AML-193 (cell line): ENCODE measurements at places on chromosomes 1 and 21.

DNA sequence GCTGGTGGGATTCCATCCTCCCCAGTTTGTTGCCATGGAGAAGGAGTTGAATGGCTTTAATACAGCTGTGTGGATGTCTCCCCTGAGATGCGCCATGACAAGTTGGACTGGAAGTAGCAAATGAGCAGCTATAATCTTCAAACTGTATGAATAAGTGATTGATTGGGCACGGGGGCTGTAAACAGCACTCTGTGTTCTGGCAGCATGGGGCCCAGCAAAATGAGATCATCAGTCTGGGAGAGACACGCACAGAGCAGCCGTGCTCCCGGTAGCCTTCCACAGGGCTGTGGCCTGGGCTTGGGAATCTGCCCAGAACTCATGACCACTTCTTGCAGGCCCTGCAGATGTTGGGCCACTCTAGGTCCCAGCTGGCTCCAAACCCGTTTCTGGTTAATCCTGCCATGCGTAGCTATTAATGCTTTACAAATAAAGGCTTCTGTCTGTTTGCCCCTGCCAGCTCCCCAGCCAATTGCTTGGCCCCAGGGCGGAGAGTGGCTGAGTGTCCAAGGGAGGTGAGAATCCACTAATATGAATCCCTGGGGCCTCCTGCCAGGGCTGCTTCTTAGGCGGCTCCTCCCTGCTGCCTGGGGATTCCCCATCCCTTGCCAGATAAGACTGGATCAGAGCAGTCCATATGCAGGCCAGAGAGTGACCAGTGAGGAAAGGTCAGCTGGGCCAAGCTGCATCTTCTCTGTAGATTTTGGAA is 642.9 kb downstream of the AJAP1 start:
- no peak for DNase-seq

DNA sequence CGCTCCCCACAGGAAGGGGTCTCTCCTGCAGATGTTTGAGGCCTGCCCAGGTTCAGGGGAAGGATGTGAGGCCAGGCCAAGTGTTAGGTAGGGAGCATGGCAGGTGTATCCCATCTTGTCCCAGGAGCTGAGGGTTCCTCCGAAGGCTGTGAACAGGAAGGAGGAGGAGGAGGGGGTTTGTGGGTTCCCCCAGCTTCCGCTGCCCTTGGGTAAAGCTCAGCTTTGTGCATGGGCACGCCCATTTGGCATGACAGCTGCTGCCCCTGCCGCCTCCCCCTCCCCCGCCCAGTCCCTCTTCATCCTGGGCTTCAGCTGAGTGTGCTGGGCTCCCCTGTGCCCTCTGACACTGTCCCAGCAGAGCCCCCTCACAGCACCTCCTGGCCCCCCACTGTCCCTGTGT is 25.5 kb downstream of the TNFRSF8 start:
- no peak for DNase-seq

DNA sequence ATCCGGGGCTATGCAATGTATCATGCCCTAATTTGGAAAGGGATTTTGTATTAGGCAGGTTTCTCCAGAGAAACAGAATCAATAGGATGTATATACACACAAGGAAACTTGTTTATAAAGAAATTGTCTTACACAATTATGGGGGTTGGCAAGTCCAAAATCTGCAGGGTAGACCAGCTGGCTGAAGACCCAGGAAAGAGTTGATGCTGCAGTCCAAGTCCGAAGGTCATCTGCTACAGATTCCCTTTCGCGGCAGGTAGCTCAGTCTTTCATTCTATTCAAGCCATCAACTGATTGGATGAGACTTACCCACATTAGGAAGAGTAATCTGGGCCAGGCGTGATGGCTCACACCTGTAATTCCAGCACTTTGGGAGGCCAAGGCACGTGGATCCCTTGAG is 54.6 kb upstream of the CXADR start:
- no peak for DNase-seq

DNA sequence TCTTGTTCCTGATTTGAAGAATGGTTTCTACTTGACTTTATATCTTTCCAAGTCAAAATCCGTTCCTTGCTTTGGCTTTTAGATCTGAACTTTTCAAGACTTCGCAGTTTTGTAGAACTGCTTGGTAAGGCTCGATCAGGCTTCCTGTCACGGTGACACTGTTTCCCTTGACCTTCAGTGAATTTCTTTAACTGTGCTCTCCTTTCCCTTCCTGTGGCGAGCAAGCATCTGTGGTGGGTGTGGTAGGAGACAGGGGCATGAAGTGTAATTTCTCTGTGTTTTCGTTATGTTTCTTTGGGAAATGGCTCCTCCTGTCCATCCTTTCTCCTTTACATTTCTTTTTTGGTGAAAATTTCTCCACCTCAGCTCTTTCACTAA is 10.4 kb downstream of the STYXL2 start:
- DNase-seq, result no peak

DNA sequence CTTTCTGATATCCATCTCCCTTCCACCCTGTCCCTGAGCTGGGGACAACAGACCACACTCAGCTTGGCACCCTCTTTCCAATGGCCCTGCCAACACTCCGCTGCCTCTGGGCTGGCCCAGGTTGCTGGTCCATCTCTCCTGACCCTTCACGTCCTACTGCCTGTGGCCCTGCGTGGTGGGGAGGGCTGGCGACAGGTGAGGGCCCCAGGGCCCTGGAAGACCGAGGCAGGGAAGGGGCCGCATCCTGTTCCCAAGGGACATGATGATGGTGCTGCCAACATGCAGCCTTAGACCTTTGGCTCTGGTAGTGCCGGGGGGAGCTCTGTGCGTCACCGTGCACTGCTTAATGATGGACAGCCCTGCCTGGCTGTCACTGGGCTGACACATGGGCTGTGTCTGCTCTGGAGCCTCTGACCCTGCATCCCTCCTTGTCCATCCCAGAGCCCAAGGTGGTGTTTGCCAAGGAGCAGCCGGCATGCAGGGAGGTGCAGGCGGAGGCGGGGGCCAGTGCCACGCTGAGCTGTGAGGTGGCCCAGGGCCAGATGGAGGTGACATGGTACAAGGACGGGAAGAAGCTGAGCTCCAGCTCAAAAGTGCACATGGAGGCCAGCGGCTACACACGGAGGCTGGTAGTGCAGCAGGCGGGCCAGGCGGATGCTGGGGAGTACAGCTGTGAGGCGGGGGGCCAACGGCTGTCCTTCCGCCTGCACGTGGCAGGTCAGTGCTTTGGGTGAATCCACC is 65.2 kb downstream of the OBSCN start:
- DNase-seq, result no peak

- DNase-seq, result no peak
Measured at GRCh38 chr1:246588159-246588721, 22.0 kb downstream of the CNST start.

GRCh38 chr21:44695641-44696040 is 1.3 kb upstream of the KRTAP10-12 start:
- no peak for DNase-seq

- DNase-seq, result no peak
Measured at GRCh38 chr1:14724678-14725077, 126.2 kb downstream of the KAZN start.

GRCh38 chr1:65141394-65141793 is 6.6 kb upstream of the AK4 start:
- DNase-seq, result no peak

GRCh38 chr1:204684571-204685235 is 835 bp downstream of the LRRN2 start:
- no peak for DNase-seq

DNA sequence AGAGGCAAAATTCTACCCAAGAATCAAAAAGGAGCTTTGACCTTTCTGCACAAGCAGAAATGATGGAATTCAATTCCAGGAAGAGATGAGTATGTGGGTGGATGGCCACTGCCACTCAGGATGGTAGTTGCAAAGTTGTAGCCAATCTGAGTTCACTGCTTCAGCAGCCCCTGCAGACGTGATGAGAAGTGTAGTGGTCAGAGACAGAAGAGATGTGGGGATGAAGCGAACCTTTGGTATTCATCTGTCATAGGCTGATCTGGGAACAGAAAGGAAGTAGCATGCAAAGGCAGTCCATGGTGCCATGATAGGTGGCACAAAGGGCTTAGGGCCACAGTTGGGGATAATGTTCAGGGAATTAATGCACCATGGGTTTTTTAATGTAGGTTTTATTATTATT is 81.1 kb upstream of the PGBD5 start:
- no peak for DNase-seq

DNA sequence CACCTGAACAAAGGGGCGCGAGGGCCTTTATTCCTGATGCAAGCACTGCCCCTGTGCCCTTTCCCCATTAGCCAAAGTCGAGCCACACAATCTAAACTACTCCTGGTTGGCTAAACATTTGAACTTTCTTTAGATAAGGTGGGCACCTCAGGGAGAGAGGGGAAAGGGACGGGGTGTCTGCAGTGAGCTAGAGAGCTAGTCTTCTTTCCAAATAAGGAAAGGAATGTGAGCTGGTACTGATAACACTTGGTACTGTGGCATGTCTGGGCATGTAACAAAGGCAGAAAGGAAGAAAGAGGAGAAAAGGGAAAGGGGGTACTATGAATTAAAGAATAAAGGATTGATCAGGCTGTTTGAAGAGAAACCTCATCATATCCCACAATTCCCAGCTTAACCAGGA is 62.8 kb downstream of the OVGP1 start:
- no peak for DNase-seq

- no peak for DNase-seq
Measured at GRCh38 chr1:70979313-70979712, 68.3 kb downstream of the PTGER3 start.

GRCh38 chr21:17455451-17455850 is 57.4 kb upstream of the CXADR start:
- DNase-seq, result no peak

DNA sequence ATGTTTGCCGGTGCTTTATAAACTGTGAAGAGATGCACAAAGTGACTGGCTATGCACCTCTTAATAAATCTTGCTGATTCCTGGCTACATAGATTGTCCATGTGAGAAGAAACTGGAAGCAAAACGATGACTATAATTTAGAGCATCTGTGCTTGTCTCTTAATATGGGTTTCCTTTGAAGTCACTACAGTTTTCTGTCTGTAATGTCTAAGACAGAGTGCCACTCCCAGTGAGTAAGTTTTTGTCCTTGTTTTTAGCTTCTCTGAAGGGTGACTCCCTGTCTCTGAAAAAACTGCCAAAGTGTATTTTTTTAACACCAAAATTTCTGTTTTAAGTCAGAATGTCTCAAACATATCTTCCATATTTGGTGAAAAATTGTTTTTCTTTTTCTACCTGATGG is 175.1 kb downstream of the FASLG start:
- no peak for DNase-seq

DNA sequence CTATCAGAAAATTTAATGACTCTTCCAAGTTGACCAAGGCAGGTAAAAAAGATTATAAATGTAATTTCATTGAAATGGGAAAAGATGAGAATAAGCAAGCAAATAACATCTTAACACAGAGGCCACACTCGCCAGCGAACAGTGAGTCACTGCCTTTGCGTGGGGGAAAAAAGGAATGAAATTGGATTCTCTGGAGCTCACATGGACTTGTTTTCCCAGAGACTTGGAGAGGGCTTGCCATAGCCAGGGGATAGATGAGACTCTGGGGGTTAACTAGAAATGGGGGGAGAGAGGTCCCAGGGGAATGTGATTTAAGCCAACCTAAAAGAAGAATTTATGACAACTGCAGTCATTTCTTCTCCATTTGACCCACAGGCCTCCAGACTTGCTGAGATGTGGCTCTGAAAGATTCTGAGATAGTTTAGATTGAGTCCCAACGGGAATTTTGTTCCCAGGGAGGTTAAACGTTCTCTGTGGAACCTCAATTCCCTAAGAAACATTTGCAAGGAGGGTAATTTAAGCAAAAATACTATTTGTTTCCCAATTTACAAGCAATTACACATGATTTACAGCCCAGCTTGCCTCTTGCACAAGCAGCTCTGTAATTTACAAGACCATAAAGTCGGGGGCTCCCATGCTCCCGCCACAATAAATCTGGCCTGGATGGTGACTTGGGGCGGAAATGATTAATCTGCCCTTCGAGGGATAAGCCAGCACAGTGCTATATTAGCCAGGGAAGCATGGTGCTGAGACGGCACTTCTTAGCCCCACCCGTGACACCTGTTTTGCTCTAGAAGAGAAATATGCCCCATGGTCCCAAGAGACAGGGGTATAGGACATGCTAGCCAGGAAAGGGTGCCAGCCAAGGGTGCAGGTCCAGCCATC is 68.8 kb downstream of the GRIK3 start:
- DNase-seq, result no peak

DNA sequence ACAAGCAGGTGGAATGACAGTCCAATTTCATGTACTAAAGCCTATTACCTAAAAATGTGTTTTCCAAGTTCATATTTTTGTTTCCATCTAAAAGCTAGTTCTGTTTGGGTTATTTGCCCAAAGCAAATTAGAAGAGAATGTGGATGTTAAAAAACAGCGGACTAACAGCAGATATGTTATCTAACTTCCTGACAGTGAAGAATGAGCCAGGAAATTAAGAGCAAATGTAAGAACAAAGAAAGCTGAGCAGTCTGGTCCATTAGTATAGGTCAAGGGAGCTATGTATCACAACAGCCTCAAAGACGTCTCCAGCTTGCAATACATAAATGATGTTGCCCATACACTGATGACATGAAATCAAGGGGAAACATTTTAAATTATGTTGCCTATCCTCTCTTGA is 145.5 kb upstream of the PLD5 start:
- DNase-seq, result no peak

- no peak for DNase-seq
Measured at GRCh38 chr1:212561501-212561931, 47.0 kb upstream of the ATF3 start.

GRCh38 chr1:34500451-34500850 is 254.4 kb upstream of the GJB5 start:
- peak; percentile 2 for DNase-seq

GRCh38 chr21:36676039-36676950 is 22.6 kb upstream of the SIM2 start:
- no peak for DNase-seq
